Small intestine (tissue), 16 donors: ENCODE measurements at places on chromosomes 4 and X. TPM values are rescaled to one million over a fixed set of nuclear protein-coding genes. Genes with fewer than 3 reads are reported as not detected.

DNA sequence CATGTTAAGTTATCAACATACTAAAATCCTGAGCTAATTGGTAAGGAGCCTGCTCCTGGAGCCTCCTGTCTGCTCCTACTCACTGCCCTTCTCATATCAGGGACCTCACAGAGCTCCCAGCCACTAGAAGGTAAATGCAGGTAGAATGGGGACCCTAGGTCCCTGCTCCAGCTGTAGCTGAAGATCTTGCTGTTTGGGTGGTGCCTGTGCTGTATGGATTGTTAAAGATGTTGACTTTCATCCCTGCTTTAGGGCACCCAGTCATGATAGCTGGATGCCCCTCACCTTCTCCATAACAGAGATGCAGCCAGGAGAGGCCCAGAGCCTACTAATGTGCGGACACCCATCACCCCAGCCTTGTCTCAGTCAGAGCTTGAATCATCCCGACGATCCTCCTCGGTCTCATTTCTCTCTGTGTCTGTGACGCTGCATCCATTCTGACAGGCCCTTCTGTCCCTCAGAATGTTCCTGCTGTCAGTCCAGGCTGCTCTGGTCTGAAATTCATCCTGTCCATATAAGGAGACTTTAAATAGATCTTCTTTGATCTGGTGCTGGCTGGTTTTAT, 341.7 kb upstream of the GATB start:
- no peaks in the 10 kb centered on the region for H3K36me3 ChIP-seq
- no peak overlapping the region for H3K4me3 ChIP-seq
- no peak overlapping the region for H3K27ac ChIP-seq
- peaks cover 17% of the 10 kb centered on the region for H3K4me1 ChIP-seq
- no peak for DNase-seq

DNA sequence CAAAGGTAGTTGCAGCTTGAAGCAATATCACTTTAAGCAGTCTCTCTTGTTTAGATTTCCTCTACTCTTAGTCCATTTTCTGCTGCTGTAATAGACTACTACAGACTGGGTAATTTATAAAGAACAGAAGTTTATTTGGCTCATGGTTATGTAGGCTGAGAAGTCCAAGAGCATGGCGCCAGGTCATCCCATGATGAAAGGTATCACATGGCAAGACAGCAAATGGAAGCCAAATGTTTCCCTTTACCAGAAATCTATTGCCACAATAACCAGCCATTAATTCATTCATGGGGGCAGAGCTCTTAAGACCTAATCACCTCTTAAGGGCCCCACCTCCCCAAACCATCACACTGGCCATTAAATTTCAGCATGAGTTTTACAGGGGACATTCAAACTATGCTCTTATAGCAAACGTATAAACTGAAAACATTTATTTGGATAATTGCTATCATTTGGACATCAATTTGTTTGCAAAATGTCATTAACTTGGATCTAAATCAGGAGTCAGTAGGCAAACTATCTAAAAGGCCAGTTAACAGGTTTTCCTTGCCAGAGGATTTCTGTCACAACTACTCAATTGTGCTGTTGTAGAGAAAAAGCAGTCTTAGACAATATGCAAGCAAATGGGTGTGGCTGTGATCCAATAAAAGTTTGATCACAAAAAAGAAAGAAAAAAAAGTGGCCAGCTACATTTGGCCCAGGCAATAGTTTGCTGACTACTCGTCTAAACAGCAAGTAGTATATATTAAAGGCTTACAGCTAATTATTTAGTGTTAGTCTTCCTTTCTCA, 75.7 kb upstream of the GUCY1A1 start:
- DNase-seq = no peak
- no peaks in the 10 kb centered on the region for H3K4me1 ChIP-seq
- H3K27ac ChIP-seq = no peak overlapping the region

DNA sequence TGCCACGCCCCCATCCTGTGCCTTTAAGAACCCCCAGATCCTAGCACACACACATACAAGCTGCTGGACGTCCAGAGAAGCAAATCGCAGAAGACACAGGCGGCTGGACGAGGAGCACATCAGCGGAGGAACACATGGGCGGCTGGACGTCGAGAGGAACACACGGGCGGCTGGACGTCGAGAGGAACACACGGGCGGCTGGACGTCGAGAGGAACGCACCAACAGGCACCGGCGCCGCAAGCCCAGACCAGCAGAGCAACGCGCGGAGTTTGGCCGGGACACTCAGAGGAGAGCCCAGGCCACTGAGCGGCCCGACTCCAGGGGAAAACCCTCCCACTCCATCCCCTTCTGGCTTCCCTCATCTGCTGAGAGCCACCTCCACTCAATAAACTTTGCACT, 17.2 kb downstream of the ZCCHC13 start:
- H3K36me3 ChIP-seq = no peaks in the 10 kb centered on the region
- no peak overlapping the region for H3K27ac ChIP-seq
- no peak for DNase-seq

DNA sequence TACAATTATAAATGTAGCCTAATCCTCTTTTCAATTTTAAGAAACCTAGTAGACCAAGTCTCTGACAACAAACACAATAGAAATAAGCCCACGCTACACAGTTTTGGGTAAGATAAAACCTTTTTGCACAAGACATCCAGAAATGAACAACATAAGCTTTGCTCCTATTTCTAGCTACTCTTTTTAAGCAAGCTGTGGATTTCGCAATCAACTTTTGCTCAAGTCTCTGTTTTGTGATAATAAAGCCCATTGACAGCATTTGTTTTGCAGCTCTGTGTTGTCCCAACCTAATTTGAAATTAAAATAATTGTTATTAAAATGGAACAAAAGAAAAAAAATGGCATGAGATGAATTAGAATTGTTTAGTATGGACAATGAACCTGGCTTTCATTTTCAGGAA, 287.9 kb upstream of the PUDP start:
- H3K4me3 ChIP-seq = no peak overlapping the region
- H3K27me3 ChIP-seq = no peaks in the 10 kb centered on the region
- H3K4me1 ChIP-seq = no peaks in the 10 kb centered on the region
- H3K27ac ChIP-seq = no peak overlapping the region

- no peak overlapping the region for H3K27ac ChIP-seq
- H3K27me3 ChIP-seq = peaks cover 25% of the 10 kb centered on the region
- no peaks in the 10 kb centered on the region for H3K4me1 ChIP-seq
- no peaks in the 10 kb centered on the region for H3K36me3 ChIP-seq
Measured at GRCh38 chr4:6217716-6218381, 17.5 kb upstream of the JAKMIP1 start.

- H3K36me3 ChIP-seq = no peaks in the 10 kb centered on the region
- peaks cover 9% of the 10 kb centered on the region for H3K4me1 ChIP-seq
- peak overlapping the region; percentile 52 for H3K27ac ChIP-seq
Measured at GRCh38 chr4:26048950-26049349, 134.9 kb downstream of the SMIM20 start.

DNA sequence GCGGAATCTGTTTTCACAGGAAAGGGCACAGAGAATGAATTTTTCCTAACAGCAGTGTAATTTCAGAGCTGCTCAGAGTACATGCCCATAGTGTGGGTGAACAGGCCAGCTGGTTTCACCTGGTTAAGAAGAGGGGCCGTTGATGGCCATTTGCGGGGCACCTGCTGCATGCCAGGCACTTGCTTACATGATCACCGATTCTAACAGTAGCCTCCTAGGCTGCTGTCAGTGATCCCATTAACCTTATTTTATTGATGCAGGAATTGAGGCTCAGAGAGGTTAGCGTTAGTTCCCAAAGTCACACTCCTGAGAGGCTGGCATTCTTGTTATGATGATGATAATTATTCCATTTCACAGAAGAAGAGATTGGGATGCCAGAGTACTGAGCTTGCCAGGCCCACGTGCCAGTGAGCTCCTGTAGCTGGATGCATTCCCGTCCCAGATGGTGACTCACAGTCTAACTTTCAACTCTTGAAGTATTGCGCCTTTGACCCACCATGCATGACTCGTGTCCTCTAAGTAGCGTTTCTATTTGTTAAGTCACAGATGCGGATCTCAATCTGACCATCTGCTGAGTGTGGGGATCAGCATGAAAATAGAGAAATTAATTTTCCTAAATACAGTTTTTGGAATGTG, 76.5 kb downstream of the PSAPL1 start:
- H3K4me1 ChIP-seq = no peaks in the 10 kb centered on the region
- no peaks in the 10 kb centered on the region for H3K27me3 ChIP-seq
- H3K27ac ChIP-seq = no peak overlapping the region
- DNase-seq = no peak
- H3K4me3 ChIP-seq = no peak overlapping the region

GRCh38 chr4:159174645-159175084, 71.8 kb downstream of the RAPGEF2 start:
- no peak overlapping the region for H3K27ac ChIP-seq
- no peaks in the 10 kb centered on the region for H3K27me3 ChIP-seq
- DNase-seq = no peak
- no peak overlapping the region for H3K4me3 ChIP-seq

DNA sequence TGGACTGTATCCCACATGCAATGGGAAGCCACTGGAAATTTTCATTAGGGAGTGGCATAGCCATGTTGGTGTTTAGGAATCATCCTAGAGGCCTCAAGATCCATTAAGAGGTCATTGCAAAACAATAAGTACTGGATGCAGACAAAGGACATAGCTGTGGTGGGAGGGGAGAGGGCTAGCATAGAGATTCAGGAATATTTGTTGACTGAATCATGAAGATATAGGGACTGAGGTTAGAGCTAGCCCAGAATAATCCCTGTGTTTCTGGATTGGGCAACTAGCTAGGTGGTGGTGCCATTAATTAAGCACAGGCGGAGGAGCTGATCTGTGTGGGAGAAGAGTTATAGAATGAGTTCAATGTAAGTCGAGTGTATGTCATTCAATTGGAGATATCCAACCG, 135.0 kb downstream of the RAB28 start:
- H3K27me3 ChIP-seq = no peaks in the 10 kb centered on the region
- H3K36me3 ChIP-seq = peaks cover 2% of the 10 kb centered on the region
- no peaks in the 10 kb centered on the region for H3K4me1 ChIP-seq
- DNase-seq = no peak

- H3K4me3 ChIP-seq = no peak overlapping the region
- no peaks in the 10 kb centered on the region for H3K27me3 ChIP-seq
- no peak overlapping the region for H3K27ac ChIP-seq
- no peak for DNase-seq
- H3K36me3 ChIP-seq = peaks cover 13% of the 10 kb centered on the region
Measured at GRCh38 chr4:3302786-3303564, 10.2 kb downstream of the RGS12 start.

- H3K4me1 ChIP-seq = no peaks in the 10 kb centered on the region
- H3K27me3 ChIP-seq = no peaks in the 10 kb centered on the region
- H3K36me3 ChIP-seq = no peaks in the 10 kb centered on the region
- no peak for DNase-seq
Measured at GRCh38 chr4:67721770-67722597, 21.0 kb upstream of the UBA6 start.

DNA sequence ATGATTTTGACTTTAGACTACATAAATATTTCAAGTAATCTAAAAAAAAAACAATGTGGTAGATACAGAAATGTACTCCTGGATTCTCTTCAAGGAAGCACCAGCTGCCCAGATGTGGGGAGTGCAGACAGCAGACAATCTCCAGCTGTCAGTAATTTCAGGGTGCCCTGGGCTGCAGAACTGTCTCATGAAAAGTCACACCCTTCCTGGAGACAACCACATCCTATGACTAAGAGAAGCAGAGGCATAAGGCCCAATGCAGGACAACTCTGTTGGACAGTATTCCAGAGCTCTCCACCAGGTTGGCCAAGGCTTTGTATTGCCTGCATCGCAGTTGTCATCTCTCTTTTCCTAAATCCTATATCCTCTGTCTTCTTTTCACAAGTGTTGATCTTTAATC, 34.4 kb upstream of the BLTP1 start:
- no peak overlapping the region for H3K4me3 ChIP-seq
- DNase-seq = no peak
- no peaks in the 10 kb centered on the region for H3K36me3 ChIP-seq
- no peak overlapping the region for H3K27ac ChIP-seq
- H3K27me3 ChIP-seq = no peaks in the 10 kb centered on the region

GRCh38 chr4:114109776-114110175, 130.3 kb upstream of the ARSJ start:
- H3K4me3 ChIP-seq = no peak overlapping the region
- DNase-seq = no peak

- no peak for DNase-seq
- H3K4me3 ChIP-seq = peak overlapping the region; percentile 93
- H3K36me3 ChIP-seq = no peaks in the 10 kb centered on the region
- peaks cover 15% of the 10 kb centered on the region for H3K4me1 ChIP-seq
- no peak overlapping the region for H3K27ac ChIP-seq
Measured at GRCh38 chr4:67546004-67546356, 677 bp upstream of the CENPC start.

The MGAT4D gene
- not detected for polyA plus RNA-seq

The FRG1 gene
- 40.1 TPM for polyA plus RNA-seq

The TCP11X2 gene
- 0.18 TPM for polyA plus RNA-seq

The DACH2 gene
- not detected for polyA plus RNA-seq

The MAB21L2 gene
- polyA plus RNA-seq = 11.7 TPM

The ZNF157 gene
- polyA plus RNA-seq = not detected

The PGAM4 gene
- polyA plus RNA-seq = not detected

The BEX1 gene
- not detected for polyA plus RNA-seq

The ACE2 gene
- polyA plus RNA-seq = 389 TPM

The TMEM47 gene
- polyA plus RNA-seq = 0.54 TPM
